ENCODE measurements at places on chromosomes 11 and 22.

GRCh38 chr22:22880645-22881044 lies 7.0 kb upstream of the IGLL5 start:
- DNase-seq: no peak

DNA sequence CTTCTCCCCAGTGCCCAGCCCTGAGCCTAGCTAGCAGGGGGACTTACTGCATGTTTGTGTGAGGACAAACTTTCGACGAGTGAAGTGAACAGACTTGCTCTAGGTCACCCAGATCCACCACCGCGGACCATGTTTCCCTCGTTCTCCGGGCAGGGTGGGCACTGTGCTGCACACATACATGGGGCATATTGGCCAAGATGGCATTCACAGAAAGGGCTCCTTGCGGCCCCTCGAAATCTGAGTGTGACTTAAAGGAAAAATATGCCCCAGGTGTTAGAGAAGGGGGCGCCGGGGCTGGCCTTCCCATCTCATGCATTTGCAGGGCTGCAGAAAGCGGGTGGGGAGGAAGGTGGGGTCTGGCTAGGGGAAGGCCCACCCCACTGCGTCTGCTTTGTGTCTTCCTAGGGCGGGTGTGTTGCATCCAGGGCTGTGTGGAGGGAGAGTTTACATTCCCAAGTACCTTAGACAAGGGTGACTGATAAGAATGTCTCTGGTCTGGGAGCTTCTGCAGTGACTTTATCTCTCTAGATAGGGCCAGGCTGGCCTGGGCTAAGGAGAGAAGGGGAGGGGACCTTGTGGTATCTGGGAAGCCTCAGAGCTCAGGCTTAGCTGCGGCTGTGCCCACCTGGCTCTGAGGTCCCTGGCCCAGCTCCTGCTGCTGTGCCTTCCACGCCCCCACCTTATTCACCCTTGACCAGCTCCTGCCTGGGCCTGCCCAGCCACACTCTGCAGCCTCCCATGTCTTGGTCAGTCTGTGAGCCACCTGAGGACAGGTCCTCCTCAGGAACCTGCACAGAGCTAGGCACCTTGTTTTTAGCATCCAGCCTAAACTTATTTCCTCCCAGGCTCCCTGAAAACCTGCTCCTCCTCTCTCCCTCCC lies 45.8 kb downstream of the LRRC32 start:
- DNase-seq: no peak

DNA sequence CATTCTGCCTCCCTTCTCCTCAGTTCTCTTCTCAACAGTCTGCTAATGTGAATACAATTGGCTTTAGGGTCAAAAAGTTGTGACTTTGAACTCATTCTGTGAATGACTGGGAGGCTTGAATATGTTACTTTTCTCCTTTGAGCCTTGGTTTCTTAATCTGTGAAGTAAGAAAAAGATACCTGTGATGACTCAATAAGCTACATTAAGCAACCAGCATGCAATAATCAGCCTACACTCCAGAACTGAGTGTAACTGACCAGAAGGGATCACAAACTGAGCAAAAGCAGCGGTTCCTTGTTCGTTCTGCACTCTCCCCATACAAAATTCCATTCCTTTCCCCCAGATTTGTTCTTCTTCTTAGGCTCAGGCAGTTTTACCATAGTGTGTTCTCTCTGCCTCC lies 23.4 kb downstream of the ZNF202 start:
- DNase-seq: no peak

GRCh38 chr22:36201630-36202319 lies at the start of gene APOL4:
Gene APOL4, minus strand, starts transcription at chr22:36201809. Its CDS starts 75 bp downstream, at chr22:36201734.
- no peak for DNase-seq

DNA sequence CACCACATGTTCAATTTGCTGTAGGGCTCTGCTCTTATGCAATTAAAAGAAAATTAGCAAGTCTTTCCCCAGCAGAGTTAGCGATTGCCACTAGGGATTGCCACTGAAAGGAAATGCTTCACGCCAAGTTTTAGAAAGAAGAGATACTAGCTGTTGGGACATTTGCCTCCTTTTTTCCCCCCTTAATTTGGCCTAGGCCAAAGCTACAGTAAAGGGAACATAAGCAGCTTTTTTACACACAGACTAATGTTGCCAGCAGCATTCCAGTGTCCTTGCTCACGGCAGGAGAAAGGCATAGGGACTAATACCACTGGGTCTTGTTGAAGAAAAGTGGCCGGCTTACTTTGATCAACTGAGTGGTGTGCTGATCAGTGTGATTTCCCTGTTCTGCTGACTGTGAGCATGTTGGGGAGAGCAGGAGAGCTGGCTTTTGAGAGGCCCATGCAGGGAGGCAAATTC lies 71.2 kb downstream of the PHF21A start:
- peak; percentile 57 for DNase-seq

DNA sequence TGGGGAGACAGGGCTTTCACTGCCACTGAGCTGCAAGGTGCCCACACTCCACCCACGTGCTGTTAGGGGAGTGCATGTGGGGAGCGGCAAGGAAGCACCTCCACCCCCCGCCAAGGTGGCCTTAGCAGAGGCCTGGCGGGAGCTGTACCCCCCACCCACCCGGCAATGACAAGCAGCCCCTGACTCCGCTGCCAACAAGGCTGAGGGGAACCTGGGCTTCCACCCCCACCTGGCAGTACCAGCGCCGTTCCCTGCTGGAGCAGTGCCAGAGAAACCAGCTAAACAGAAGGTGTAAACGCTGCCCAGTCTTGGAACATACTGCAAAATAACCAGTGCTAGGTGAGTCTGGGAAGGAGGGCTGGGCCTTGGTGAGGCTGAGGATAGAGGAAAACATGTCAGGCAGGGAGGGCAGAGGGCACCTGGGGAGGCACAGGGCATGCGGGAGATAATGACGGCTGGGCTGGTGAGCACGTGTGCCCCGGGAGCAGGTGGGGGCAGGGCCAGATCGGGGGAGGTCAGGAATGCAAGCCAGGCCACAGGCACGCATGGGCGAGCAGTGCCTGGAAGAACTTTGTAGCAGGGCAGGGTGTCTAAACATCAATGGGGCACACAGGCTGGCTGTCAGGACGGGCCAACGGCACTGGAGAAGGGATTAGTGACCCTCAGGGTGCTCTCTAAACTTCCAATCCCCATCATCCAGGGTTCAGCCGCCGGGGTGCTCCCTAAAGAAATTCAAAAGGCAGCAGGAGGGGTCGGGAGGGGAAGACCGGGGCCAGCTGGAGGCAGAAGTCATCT lies 6.6 kb downstream of the CERK start:
- peak; percentile 41 for DNase-seq

GRCh38 chr22:48382197-48382596 lies 1445.5 kb downstream of the BRD1 start:
- DNase-seq: no peak

DNA sequence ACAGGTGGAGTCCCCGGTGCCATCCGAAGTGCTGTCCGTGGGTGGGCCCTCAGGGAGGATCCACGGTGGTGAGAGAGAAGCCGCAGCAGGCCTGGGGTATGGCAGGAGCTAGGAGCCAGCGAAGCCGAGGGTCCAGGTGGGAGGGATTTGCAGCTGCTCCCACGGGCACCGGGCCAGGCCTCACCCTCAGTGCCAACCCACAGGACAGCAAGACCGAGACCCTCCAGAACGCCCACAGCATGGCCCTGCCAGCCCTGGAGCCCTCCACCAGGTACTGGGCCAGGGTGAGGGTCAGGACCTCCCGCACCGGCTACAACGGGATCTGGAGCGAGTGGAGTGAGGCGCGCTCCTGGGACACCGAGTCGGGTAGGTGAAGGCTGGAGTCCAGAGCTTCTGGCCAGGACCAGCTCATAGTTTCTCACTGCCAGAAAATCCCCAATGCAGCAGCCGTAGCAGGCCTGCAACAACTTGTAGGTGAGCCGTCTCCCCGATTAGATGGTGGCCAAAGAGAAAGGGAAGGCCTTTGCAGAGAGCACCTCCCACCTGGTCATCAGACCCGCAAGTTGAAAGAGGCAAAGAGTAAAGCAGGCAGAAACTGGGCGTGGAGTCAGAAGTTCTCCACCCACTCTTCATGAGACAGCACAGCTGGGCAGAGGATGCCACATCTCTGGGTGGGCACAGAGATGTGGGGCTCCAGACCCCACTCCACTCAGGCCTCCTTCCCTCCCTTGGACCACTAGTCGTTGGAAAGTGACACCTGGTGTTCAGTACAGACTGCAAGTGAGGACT lies 20.4 kb downstream of the CSF2RB start:
- DNase-seq: no peak

DNA sequence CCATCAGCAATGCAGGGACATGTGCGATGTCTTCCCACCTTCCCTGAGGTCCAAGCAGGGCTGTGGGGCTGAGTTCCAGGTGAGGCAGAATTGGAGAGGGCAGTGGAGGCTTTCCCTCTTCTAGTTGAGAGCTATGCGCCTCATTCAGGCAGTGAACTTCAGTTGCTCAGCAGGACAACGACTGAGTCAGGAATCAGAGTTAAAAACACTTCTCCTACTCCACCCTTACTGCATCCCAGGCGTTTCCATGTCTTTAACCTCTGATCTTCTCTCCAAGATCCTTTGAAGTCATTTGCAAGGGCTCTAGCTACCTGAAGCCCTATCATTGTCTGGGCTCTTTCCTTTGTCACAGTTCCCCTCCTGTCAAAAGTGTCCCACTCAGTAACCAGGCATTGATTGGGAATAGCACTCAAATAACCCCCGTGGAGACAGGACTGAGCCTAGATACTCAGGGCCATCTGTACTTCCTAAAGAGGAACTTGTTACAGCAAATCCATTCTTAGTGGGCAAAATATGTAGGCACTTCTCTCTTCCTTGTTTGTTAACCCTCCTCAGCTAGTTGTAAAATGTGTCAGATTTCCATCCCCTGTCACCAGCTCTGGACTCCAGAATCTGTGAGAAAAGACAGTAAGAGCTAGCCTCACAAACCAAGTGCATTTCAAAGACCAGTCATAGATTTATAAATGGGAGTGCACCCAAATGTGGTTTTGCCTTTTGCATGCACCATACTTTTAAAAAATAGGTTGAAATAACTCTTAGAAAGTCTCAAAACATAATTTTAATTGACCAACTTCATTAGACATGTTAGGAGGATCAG lies 72.5 kb upstream of the MYO18B start:
- DNase-seq: no peak

DNA sequence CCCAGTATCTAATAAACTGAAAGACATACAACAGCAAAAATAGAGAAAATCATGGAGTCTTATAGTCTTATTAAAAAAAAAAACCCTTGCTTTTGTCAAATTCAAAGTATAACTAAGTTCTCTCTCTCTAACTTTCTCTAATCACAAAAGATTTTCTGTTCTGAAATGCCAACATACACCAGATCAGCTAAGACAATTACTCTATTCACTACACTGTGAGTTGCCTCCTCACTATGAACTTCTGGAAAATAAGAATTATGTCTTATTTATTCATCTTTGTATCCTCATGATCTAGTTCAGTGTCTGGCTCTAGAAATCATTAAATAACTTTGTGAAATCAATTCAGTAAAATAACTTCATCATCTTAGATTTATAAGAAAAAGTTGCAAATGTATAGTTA lies 12.7 kb downstream of the FAM76B start:
- DNase-seq: no peak

- DNase-seq: no peak
These were observed 70.7 kb upstream of the THY1 start for GRCh38 chr11:119493712-119494111.

- no peak for DNase-seq
These were observed 31.7 kb upstream of the KRTAP5-6 start for GRCh38 chr11:1665313-1665712.

DNA sequence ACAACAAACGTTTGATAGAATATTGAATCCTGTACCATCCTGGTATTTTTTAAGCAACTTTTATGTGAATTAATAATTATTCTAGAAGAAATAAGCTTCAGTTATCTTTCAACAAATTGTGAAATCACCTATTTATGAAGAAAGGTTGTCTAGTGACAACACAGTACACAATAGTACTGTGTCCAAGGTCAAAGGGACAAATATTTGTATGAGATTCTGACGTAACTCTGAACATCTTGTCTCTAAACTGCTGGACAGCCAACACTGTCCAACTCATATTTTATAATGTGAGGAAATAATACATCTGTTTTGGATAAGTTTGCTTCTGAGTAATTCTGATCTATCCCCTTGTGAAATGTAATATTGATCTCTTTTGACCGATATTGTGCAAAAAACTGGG lies 18.9 kb downstream of the CASP5 start:
- no peak for DNase-seq

DNA sequence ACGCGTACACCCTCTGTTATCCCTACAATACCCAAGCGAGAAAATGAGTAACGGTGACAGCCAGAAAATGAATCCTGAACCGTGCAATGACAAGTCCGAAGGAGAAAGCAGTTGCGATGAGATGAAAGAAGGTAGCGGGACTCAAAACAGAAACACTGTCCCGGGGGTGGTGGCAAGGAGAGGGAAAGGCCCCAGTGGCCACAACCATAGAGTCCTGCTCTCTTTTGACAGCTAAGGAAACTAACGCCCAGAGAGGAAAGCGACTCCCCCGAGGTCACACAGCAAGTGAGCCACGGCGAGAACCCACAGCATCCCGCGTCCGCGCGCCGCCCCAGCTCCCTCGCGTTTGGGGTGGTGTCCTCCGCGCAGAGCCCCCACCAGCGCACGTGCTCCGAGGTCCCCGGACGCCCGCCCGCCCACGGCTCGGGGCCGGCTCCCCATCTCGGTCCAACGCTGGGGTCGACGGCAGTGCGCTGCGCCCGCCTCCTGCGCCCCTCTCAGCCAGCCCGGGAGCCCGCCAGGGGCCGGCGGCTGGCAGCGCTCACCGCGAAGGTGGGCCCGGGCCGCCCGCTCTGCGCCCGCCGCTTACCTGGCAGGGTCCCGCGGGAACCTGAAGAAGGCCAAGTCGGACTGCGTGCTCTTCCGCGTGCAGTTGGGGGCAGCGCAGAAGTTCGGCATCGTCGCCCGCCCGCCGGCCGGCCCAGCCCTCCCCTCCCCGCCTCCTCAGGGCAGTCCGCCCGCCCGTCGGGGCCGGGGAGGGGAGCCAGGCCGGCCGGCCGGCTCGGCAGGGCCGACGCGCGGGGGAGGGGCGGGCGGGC lies 564 bp downstream of the THAP12 start:
- DNase-seq: peak; percentile 7

DNA sequence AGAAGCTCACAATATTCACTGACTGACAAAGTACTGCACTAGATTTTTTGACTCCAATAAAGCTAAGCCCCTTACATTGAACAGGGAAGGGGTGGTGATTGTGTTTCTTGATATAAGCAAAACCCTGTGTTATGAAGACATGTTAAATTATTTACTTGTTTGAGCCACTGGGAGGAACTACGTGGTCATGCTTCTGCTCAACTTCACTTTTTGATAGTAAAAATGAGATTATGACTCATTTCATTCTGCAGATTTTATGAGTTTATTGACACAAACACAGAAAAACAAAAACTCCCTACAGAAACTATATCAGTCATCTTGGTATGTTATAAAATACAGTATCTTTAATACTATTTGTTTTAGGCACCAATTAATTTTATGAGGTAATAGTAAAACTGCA lies 124.7 kb downstream of the CADM1 start:
- no peak for DNase-seq
